SJCRH30 (cell line): ENCODE measurements at places on chromosomes 11 and 22.

- no peak for DNase-seq
Observed at GRCh38 chr11:75485742-75486141, 40.0 kb downstream of the GDPD5 start.

- no peak for DNase-seq
Observed at GRCh38 chr11:44809283-44809682, 82.5 kb downstream of the TSPAN18 start.

- peak; percentile 17 for DNase-seq
Observed at GRCh38 chr11:27619039-27619574, 81.1 kb downstream of the BDNF start.

GRCh38 chr11:80462211-80462610, 1021.4 kb upstream of the TENM4 start:
- no peak for DNase-seq

DNA sequence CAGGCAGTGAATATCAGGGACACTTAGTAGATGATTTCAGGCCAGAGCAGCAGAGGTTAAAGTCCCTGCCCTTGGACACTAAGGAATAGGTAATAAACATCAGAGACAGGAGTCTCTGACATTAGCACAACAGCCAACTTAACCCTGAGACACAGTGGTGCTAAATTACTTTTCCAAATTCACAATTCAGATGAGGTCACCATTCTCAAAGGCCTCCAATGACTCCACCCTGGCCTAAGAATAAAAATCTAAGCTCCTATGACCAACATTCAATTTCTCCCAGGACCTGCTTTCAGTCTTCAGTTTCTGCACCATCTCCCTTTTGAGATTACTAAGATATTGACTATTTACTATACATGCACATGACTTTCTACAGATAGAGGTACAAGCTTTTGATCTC, 42.0 kb downstream of the BLID start:
- no peak for DNase-seq

GRCh38 chr22:20243537-20244249, 24.4 kb downstream of the RTN4R start:
- peak; percentile 71 for DNase-seq

GRCh38 chr11:11620921-11621572, 758 bp downstream of the GALNT18 start:
- peak; percentile 21 for DNase-seq

GRCh38 chr22:24986816-24987215, 34.3 kb downstream of the KIAA1671 start:
- DNase-seq: no peak

DNA sequence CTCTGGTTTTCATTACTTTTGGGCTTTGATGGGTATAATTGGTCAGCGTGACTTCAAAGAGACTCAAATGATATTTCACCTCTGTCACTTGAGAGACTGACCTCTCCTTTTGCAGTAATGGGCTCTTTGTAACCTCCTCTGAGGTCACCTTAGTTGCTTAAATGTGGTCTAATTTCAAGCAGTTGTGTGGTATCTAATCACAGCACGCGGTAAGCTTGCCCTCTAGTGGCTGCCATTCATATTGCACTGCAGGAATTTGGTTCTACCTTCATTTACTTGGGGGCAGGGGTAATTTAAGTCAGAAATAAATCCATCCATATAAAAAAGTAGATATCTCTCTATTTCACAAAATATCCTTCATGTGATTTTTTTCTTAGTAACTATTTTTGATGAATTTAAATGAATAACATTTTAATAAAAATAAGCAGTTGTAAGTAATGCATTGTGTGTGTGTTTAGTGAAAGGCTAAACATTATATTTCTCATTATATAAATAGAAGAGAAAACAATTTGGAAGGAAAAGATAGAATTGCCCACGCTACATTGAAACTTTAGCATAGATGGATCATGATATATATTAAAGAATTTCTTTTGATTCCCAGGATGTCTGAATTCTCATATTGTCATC, 55.0 kb upstream of the ANO3 start:
- DNase-seq: peak; percentile 79

GRCh38 chr22:22351366-22351765, 106.8 kb downstream of the VPREB1 start:
- DNase-seq: no peak

- no peak for DNase-seq
Observed at GRCh38 chr11:132082566-132082965, 712.2 kb downstream of the NTM start.

GRCh38 chr11:70265341-70265740, 5.1 kb upstream of the PPFIA1 start:
- DNase-seq: no peak

DNA sequence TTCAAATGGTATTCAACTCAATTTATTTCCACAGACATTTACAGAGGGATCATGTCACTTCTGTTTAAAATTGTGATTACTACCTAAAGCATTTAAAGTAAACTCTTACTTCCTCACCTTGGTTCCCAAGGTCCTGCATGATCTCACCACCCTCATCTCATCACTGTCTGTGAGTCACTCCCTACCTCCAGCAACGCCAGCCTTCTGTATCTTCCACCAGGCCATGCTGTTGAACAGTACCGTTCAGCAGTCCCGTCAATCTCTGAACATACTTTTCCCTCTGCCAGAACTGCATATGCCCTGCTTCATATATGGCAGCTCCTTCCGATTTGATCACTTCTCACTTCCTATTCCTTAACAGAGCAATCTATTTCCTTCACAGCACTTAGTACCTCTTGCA, 2.0 kb downstream of the FBXO3 start:
- DNase-seq: no peak

- DNase-seq: no peak
Observed at GRCh38 chr22:48338793-48339705, 1488.6 kb downstream of the BRD1 start.

- DNase-seq: no peak
Observed at GRCh38 chr11:114150671-114151070, 91.2 kb downstream of the ZBTB16 start.

DNA sequence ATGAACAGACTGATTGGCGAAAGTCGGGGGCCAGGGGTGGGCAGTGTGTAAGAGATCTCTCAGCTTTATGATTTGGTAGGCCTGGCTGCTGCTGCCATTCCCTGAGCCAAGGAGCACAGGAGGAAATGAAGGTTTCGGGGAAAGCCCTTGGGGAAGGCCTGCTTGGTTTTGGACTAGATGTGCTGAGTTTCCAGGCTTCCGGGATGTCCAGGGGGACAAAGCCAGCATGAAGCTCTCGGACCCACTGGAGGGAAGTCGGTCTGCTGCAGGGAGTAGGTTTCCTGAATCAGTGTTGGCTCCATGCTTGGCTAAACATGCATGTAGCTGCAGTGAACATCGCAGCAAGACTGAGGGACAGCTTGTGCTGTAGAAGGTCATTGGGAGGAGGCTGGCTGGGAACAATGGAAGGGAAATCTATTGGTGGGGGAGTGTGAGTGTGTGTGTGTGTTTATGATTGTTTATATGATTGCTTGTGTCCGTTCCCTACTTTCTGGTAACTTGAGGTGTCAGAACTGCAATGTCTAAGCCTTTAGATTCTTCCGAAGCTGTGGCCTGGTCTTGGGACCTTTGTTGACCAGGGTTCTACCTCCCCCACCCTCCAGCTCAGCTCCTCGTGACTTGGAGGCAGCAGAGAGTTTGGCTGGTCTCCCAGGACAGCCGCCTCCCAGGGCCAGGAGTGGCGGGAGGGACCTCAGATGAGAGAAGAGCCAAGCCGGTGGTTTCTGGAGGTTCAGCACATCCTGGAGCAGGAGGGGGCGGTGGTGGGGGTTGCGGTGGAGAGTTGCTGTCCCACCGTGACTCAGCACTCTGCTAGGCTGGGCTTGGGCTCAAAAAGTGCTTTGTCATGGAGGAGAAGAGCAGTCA, 4.0 kb upstream of the FTH1 start:
- DNase-seq: peak; percentile 93

DNA sequence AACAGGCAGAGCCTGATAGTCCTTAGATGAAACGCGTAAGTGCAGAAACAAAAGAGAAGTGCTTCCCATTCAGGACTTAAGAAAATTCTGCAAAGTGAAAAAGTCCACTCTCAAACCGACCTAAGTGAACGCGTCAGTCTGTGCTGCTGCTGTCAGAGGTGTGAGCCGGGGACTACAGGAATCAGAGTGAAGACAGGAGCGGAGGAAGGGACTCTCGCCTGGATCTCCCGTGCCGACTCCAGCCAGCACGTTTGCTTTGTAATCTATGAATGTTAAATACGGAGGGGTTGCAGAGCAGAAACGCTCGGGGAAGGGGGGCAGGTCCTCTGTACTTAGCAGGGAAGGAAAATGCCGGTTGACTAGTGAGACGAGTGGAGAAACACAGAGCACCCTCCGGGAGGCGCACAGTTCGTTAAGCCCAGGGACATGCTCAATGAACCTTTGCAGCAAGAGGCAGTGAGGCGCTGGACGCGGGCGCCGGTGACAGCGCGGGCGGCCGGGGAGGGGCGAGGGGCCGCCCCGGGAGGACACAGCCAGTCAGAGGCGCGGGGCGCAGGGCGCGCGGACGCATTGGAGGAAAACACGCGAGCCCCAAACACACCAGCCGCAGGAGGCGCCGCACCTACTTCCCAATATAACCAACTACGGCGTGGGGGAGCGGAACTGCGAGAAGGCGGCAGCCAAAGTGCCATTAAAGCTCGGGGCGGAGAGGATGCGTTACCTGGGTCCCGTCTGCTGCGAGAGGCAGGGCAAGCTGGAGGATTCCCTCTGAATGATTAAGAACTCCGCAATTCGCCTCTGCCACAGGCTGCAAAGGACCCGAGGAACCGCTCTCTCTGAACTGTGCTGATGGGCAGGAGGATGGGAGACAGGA, at the start of gene CNTN5:
Gene CNTN5 (plus strand): TSS at position 598 of the 874 bp plus-strand sequence.
- DNase-seq: peak; percentile 56

- DNase-seq: no peak
Observed at GRCh38 chr22:42716221-42716620, 4.4 kb downstream of the A4GALT start.

DNA sequence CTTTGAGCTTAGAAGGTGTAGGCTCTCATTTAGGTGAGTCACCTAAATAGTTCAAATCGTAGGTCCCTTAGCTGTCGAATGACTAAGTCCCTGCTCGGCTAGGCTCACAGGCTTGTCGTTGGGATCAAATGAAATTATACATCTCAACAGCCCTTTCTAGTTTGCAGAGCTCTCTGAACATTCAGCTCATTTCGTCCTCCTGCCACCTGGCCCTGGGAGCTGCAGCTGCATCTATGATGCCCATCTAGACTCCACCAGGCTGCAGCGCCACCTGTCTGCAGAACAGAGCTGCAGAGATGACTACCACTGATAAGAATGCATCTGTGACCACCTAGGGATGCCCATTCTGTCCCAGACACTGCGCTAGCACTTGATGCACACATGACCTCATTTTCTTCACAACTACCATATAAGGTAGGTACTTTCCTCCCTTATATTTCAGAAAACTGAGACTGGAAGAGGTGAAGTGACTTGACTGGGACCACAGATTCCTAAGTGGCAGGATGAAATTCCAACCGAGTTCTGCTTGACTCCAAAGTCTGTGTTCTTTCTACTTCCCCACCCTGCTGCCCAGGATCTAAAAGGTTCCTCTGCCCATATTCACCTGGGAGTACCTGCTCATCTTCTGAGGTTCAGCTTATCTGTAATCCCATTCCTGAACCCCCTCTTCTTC, 141.1 kb upstream of the NARS2 start:
- DNase-seq: peak; percentile 55

DNA sequence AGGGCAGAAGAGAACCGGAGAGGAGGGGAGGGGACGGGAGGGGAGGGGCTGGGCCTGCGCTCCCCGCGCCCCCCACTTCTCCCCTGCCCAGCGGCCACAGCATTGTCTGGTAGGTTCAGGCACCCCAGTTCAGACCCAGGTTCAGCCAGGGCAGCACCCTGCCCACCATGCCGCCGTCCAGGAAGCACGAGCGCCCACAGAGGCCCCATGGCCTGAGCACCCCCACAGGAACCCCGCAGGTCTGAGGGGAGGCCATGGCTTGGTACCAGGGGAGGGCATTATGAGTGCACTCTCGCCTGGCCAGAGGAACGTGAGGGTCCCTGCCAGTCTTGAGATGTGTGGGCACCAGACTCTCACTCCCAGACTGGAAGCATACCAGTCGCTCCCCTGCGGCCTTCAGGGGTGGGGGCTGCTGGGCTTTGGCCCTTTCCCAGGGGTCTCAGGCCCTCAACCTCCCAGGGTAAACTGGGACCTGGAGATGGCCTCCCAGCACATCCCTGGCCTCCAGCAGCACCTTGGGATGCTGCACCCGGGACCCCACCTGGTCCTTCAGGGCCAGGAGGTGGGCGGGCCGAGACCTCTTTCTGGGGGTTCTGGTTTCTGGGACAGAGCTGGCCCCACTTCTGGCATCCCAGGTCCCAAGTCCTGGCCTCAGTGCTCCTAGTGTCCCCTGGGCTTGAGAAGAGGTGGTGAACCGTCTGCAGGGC, 597 bp upstream of the PLXNB2 start:
- DNase-seq: peak; percentile 40

DNA sequence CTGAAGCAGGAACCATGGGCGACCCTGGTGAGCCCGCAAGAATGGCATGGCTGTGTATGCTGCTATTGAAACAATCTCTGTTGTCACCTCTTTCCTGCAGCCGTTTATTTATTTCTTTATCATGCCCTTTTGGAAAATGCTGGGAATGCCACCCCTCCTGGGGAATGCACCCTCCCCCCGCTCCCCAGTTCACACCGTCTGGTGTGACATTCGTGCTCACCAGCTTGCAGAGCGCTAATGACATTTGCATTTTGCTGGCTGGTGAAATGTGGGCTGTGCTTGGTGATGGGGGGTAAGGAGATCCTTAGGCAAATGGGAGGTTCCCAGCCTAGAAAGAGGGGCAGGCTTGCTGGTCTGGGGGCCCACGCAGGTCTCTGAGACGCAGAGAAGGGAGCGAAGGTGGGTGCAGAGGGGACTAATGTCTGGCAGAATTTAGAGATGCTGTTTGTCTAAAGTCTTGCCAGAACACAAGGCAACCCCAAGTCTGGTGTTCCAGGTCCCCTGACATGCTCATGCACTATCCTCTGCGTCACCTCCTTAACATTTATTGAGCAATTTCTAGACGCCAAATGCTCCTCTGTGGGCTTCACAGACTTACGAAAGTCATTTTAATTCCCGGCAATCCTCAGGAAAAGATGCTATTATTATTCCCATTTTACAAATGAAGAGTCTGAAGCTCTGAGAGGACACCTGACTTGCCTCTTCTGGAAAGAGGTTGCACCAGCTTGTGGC, 91.7 kb downstream of the TP53I11 start:
- no peak for DNase-seq

GRCh38 chr11:25094085-25094802, 597.4 kb downstream of the LUZP2 start:
- DNase-seq: no peak

DNA sequence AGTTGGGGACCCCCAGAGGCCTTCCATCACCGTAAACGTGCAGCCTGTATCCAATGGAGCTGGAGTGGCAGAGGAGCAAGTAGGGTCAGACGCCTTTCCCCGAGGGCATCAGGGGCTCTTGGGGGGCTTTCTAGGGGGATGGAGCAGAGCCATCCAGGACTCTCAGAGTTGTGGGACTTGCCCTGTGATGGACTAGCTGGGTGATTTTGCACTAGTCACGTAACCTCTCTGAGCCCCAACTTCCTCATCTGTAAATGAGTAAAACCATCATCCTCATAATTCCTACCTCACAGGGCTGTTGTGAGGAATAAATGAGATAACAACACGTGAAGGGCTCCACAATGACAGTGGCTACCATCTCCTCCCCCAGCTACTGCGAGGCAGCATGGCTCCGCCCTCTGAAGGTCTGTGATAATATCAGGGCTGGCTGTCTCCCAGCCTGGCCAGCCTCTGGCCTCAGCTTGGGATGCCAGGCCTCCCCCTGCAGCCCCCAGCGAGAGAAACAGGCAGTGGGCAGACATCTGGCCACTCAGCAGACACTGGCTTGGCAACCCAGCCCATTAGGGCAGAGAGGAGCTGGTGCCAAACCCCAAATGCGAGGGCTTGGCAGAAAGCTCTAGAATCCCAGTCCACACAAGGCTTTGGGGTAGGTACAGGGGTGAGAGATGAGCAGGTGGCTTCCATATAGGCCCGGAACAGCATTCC, 6.7 kb downstream of the USP2 start:
- no peak for DNase-seq

GRCh38 chr11:70364745-70365543, 33.4 kb upstream of the CTTN start:
- DNase-seq: no peak
